Dermis blood vessel endothelial cell (primary cell): ENCODE measurements at places on chromosomes 5 and 9.
A peak's percentile ranks its signal among the peaks of the same experiment; 100 is the strongest.

DNA sequence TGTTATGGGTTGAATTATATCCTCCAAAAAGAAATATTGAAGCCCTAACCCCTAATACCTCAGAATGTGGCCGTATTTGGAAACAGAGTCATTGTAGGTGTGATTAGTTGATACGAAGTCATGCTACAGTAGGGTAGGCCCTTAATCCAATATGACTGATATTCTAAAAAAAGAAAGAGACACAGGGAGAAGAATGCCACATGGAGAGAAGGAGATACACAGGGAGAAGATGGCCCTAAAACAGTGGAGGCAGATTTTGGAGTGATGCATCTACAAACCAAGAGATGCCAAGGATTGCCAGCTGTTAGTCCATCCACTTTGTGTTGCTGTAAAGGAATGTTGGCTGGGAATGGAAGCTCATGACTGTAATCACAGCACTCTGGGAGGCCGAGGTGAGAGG, 21.3 kb downstream of the ARRDC3 start:
- DNase-seq: no peak

- peak; percentile 46 for DNase-seq
These were observed 110.0 kb upstream of the LPCAT1 start for GRCh38 chr5:1633605-1634336.

GRCh38 chr5:163692091-163692490, 186.7 kb downstream of the MAT2B start:
- DNase-seq: no peak

- DNase-seq: no peak
These were observed 53.7 kb upstream of the RPL26L1 start for GRCh38 chr5:172905346-172906140.

GRCh38 chr5:16464664-16465543, 696 bp downstream of the ZNF622 start:
- peak; percentile 38 for DNase-seq
